Dermis blood vessel endothelial cell (primary cell): ENCODE measurements at places on chromosomes 3 and 15. TPM values are rescaled to one million over a fixed set of nuclear protein-coding genes. Genes with fewer than 3 reads are reported as not detected.

The SIDT1 gene
- total RNA-seq: 0.09 TPM in 1 of 2 replicates, not detected in the other

The SLC2A2 gene
- not detected in 2 replicates for total RNA-seq

The ATP11B gene
- 111 and 160 TPM in 2 replicates for total RNA-seq

The GOLGA6L10 gene
- 0.17 and 0.65 TPM in 2 replicates for total RNA-seq

The ZNF660 gene
- total RNA-seq: 0.79 and 2.2 TPM in 2 replicates

The STRIT1 gene
- not detected in 2 replicates for total RNA-seq

The IGSF10 gene
- under 0.01 and 0.05 TPM in 2 replicates for total RNA-seq

The IGF1R gene
- 65.3 and 93.5 TPM in 2 replicates for total RNA-seq

The LRRC15 gene
- 0.28 and 0.51 TPM in 2 replicates for total RNA-seq

The CLCN2 gene
- total RNA-seq: 3.2 and 5.4 TPM in 2 replicates

The SLC15A2 gene
- 0.33 and 0.34 TPM in 2 replicates for total RNA-seq

The IMPG2 gene
- total RNA-seq: 0.37 and 0.85 TPM in 2 replicates

The ATG3 gene
- 84.6 and 103 TPM in 2 replicates for total RNA-seq

The MYRIP gene
- total RNA-seq: 30.0 and 32.2 TPM in 2 replicates
